GM23338 (cell line): ENCODE measurements at places on chromosomes 13 and 19. TPM values are rescaled to one million over a fixed set of nuclear protein-coding genes. Genes with fewer than 3 reads are reported as not detected.
A peak's percentile ranks its signal among the peaks of the same experiment; 100 is the strongest.

ETV2 gene
- total RNA-seq: 0.87 TPM in 1 of 2 replicates, not detected in the other

TEX101 gene
- total RNA-seq: not detected in 2 replicates

SYNE4 gene
- total RNA-seq: 24.1 and 26.1 TPM in 2 replicates

CYP2F1 gene
- not detected in 2 replicates for total RNA-seq

DCLK1 gene
- total RNA-seq: 57.7 and 62.8 TPM in 2 replicates

RASA3 gene
- 18.7 and 20.7 TPM in 2 replicates for total RNA-seq

CYP4F11 gene
- not detected in 2 replicates for total RNA-seq

ABCA7 gene
- 18.1 and 22.2 TPM in 2 replicates for total RNA-seq

SLC6A16 gene
- total RNA-seq: 0.31 and 1.6 TPM in 2 replicates

GRCh38 chr13:85074543-85075313 is 724.5 kb downstream of the SLITRK6 start:
- H3K27me3 ChIP-seq: no peaks in the 10 kb centered on the region
- DNase-seq: no peak
- H3K4me1 ChIP-seq: no peaks in the 10 kb centered on the region
- no peak overlapping the region for H3K4me3 ChIP-seq
- H3K36me3 ChIP-seq: no peaks in the 10 kb centered on the region

DNA sequence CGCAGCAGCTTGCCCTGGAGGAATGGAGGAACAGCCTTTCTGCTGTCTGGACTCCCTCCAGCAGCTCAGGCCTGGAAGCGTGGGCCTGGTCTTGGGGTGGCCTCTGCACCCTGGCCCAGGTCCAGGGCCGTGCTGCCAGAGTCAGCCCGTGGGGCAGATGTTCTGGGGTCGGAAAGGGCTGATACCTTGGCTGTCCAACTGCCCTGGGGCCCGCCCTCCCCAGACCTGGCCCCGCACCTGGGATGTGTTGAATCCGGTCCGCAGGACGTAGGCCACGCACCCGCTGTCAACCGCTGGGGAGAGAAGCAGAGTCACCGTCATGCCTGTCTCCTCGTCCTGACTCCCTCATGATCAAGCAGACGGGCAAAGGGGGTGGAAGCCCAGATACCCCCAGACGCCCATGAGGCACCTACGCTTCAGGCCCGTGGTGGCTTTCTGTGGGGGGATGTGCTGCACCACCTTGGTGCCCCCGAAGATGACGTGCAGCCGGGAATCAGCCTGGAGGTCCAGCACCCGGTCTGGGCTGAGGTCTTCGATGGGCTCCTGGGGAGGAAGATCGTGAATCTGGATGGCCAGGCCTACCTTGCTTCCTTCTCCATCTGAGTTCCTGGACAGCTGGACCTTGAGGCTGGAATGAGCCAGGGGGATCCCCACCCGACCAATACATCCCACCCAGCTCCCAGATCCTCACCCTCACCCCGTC is 7.7 kb downstream of the ATP13A1 start:
- H3K4me1 ChIP-seq: no peaks in the 10 kb centered on the region
- H3K36me3 ChIP-seq: peaks cover 30% of the 10 kb centered on the region; the same call in 1 of the 2 replicates
- no peak overlapping the region for H3K4me3 ChIP-seq
- no peak for DNase-seq

GRCh38 chr13:27097691-27098090 is 73.9 kb downstream of the USP12 start:
- H3K36me3 ChIP-seq: no peaks in the 10 kb centered on the region; the same call in 1 of the 2 replicates
- DNase-seq: no peak
- no peak overlapping the region for H3K4me3 ChIP-seq
- H3K27ac ChIP-seq: no peak overlapping the region
- H3K4me1 ChIP-seq: no peaks in the 10 kb centered on the region

- H3K27ac ChIP-seq: no peak overlapping the region
- DNase-seq: peak; percentile 72
- H3K4me3 ChIP-seq: no peak overlapping the region
- no peaks in the 10 kb centered on the region for H3K27me3 ChIP-seq
- H3K4me1 ChIP-seq: peaks cover 14% of the 10 kb centered on the region
These were observed 8.7 kb downstream of the SIGLECL1 start for GRCh38 chr19:51259348-51260245.

DNA sequence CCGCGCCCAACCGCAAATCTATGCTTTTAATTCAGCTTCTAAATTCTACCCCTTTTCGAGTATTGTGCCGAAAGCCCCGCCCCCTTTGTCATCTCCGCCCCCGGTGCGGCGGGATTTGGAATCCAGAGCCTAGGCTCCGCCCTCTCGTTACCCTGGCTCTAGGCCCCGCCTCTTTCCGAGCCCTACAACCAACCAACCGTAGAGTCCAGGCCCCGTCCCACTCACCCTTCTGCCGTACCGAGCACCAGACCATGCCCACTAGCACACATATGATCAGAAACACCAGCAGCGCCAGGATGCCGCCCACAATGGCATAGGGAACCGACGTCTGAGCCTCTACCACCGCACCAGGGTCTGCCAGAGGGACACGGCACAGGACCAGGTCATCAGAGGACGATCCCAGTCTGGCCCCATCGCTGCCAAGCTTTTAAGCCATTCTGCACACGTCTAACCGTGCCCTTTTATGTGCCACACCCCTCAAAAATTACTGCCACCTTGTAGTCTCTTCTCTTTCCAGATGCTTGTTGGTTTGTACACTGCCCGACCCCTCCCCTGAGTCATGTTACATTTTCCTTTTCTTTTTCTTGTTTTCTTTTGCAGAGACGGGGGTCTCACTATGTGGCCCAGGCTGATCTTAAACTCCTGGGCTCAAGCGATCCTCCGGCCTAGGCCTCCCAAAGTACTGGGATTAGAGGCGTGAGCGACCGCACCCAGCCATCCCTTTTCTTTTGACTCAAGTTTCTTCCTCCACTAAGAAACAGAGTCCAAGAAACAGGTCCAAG is 4.7 kb upstream of the ZNF428 start:
- no peaks in the 10 kb centered on the region for H3K27me3 ChIP-seq
- 0 out of 2 replicates have a peak overlapping the region, but pooled peaks have one; percentile 27 for H3K4me3 ChIP-seq
- no peaks in the 10 kb centered on the region for H3K36me3 ChIP-seq
- H3K4me1 ChIP-seq: peaks cover 12% of the 10 kb centered on the region
- DNase-seq: peak; percentile 94

- no peaks in the 10 kb centered on the region for H3K36me3 ChIP-seq
- H3K4me3 ChIP-seq: no peak overlapping the region
- DNase-seq: no peak
- peaks cover 24% of the 10 kb centered on the region for H3K4me1 ChIP-seq
- H3K27me3 ChIP-seq: no peaks in the 10 kb centered on the region
- no peak overlapping the region for H3K27ac ChIP-seq
These were observed 83.3 kb upstream of the OLFM4 start for GRCh38 chr13:52945348-52945747.

DNA sequence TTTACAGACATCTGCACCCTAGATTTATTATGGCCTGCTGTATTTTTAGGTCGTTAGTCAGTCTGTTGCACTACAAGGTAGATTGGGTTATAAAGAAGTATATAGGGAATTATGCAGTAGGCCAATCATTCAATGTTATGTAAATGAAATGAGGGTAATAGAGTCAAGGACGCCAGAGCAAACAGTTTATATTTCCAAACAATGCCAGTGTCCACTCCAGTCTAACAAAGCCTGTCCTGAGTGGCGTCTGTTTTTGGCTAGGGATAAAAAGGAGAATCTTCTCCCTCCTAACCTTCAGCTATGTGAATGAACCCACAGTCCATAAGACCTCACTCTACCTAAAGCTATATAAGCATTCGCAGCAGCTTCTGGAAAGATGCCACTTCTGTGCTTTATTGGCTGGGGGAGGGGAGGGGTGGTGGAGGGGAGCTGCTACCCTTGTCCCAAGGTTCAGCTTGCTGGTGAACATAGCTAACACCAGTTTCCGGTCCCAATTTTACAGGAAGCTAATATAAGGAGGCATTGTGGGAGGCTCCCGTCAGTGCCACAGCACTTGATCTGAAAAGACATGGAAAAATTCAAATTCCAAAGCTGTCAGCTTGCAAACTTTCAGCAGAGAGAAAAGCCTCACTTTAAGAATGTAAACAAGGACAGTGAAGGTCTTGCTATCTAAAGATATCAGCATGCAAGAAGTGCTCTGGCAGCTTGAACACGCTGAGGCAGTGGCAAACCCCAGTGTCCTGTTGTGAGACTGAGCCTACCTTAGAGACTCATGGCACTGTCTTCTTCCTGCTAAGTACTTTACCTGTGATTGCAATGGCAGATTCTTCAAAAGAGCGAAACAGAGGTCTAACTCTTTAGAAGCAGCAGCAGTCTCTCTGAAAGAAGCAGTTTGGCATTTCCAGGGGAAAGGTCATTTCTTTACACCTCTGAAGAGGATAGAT is 369.9 kb downstream of the PCDH9 start:
- peaks cover 15% of the 10 kb centered on the region for H3K4me1 ChIP-seq
- H3K27me3 ChIP-seq: no peaks in the 10 kb centered on the region
- no peak overlapping the region for H3K4me3 ChIP-seq
- H3K27ac ChIP-seq: no peak overlapping the region

DNA sequence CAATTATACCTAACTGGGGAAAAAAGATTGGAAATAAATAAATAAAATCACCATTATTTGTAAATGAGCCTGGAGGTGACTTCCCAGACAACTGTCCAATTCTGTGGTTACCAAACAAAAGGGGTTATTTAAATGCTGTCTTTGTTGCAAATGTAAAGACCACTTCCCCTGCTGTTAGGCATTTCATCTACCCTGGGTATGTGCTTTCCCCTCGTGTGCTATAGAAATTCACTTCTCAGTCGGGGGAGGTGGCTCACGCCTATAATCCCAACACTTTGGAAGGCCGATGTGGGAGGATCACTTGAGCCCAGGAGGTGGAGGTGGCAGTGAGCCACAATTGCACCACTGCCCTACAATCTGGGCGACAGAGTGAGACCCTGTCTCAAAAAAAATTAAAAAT is 101.9 kb upstream of the AKAP11 start:
- no peaks in the 10 kb centered on the region for H3K36me3 ChIP-seq
- H3K27ac ChIP-seq: peak overlapping the region; percentile 2; the same call in 1 of the 2 replicates
- H3K4me1 ChIP-seq: peaks cover 30% of the 10 kb centered on the region
- DNase-seq: peak; percentile 84
- no peaks in the 10 kb centered on the region for H3K27me3 ChIP-seq
- no peak overlapping the region for H3K4me3 ChIP-seq

- H3K4me3 ChIP-seq: no peak overlapping the region
- H3K36me3 ChIP-seq: no peaks in the 10 kb centered on the region
- no peak for DNase-seq
- no peak overlapping the region for H3K27ac ChIP-seq
- H3K4me1 ChIP-seq: no peaks in the 10 kb centered on the region
These were observed 102.4 kb upstream of the SERTM1 start for GRCh38 chr13:36571444-36571843.

DNA sequence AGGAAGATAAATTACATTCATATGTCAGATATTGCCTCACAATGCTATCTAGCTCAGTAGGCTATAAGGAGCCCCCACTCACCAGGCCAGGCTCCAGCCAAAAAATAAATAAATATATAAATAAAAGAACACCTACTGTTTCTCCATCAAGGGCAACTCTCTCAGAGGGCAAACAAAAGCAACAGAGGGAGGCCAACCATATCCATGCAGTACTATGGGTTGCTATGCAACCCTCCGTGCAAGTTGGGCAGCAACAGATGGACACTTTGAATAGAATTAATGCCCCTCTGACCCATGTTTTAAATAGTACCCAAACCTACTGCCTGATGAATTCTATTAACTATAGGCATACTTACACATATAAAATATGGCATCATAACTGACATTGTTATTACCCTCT is 279.8 kb upstream of the EDNRB start:
- DNase-seq: no peak
- no peak overlapping the region for H3K27ac ChIP-seq
- no peaks in the 10 kb centered on the region for H3K36me3 ChIP-seq
- H3K4me3 ChIP-seq: no peak overlapping the region

GRCh38 chr19:3135961-3136683 is at the start of gene GNA15:
Gene GNA15, plus strand, starts transcription at chr19:3136033. Its CDS starts 418 bp downstream, at chr19:3136451.
- H3K27me3 ChIP-seq: no peaks in the 10 kb centered on the region
- DNase-seq: no peak
- no peaks in the 10 kb centered on the region; the same call in 1 of the 2 replicates for H3K4me1 ChIP-seq
- no peaks in the 10 kb centered on the region for H3K36me3 ChIP-seq
- no peak within 1 kb of the TSS for H3K4me3 ChIP-seq

- H3K4me1 ChIP-seq: no peaks in the 10 kb centered on the region
- H3K27me3 ChIP-seq: no peaks in the 10 kb centered on the region
- no peak for DNase-seq
- H3K36me3 ChIP-seq: peaks cover 55% of the 10 kb centered on the region
These were observed 18.3 kb downstream of the PDCD5 start for GRCh38 chr19:32599258-32599657.

DNA sequence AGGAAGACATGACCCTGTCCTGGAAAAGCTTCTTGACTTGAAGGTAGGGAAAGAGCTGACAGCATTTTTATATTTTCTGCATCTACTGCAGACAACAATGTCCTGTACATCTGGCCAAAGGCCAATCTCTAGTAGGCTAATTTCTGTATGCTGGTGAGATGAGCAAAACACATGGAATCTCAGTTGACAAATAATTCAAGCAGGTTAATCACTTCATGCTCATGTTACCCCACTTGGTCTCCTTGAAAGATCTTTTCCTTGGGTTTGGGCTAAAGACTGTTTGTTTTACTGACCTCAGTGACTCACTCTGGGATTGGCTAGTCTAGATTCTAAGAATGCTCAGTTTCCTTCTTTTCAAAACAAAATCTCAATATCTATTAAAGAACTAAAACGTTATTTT is 298.8 kb downstream of the LMO7 start:
- no peaks in the 10 kb centered on the region for H3K36me3 ChIP-seq
- no peak overlapping the region for H3K4me3 ChIP-seq
- H3K27me3 ChIP-seq: no peaks in the 10 kb centered on the region
- H3K27ac ChIP-seq: no peak overlapping the region

DNA sequence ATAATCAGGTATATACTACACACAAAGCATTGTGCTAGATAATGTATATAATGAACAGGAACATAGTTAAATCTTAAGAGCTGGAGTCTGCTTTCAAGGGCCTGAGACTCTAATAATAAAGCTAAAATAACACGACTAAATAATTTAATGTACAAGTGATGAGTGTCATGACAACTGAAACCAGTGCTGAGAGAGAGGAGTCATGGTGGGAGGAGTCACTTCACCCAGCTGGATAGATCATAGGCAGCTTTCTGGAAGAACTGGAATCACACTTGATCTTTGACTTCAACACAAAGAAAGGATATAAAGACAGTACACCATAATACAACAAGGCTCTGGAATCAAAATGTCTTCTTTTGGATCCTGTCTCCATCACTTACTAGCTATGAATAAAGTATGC is 7.1 kb downstream of the RBM26 start:
- no peak for DNase-seq
- H3K27ac ChIP-seq: no peak overlapping the region
- peaks cover 25% of the 10 kb centered on the region for H3K4me1 ChIP-seq
- no peaks in the 10 kb centered on the region; the same call in 1 of the 2 replicates for H3K36me3 ChIP-seq
- no peaks in the 10 kb centered on the region for H3K27me3 ChIP-seq
- H3K4me3 ChIP-seq: no peak overlapping the region

GRCh38 chr13:55159765-55160164 is 1981.0 kb upstream of the PRR20A start:
- H3K27ac ChIP-seq: no peak overlapping the region
- H3K4me3 ChIP-seq: no peak overlapping the region
- no peaks in the 10 kb centered on the region for H3K27me3 ChIP-seq
- peaks cover 6% of the 10 kb centered on the region; the same call in 1 of the 2 replicates for H3K4me1 ChIP-seq
- no peak for DNase-seq

GRCh38 chr19:31718032-31718431 is 368.8 kb upstream of the TSHZ3 start:
- H3K36me3 ChIP-seq: no peaks in the 10 kb centered on the region
- no peak overlapping the region for H3K27ac ChIP-seq
- no peak for DNase-seq
- H3K4me1 ChIP-seq: no peaks in the 10 kb centered on the region; the same call in 1 of the 2 replicates
- H3K4me3 ChIP-seq: no peak overlapping the region
- no peaks in the 10 kb centered on the region for H3K27me3 ChIP-seq
